ENCODE measurements at places on chromosomes 13 and 19.
A peak's percentile ranks its signal among the peaks of the same experiment; 100 is the strongest.

DNA sequence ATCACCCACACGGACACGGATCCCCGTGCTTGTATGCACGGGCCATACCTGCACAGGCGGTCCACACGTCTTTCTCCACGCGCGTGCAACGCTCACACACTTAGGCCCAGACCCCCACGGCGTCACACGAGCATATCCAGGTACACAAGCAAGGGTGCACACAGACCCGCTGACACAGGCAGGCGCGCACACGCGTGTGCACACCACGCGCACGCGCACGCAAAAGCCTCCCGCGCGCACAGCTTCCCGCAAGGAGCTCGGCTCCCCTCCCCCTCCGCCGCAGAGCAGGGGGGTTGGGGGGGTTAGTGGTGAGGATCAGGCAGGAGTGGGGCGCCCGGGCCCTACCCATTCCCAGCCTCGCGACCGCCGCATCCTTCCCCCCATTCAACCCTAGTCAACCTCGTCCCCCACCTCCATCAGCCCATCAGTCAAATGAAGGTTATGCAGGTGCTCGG lies 407 bp downstream of the RAB3A start:
- no peak for DNase-seq

- peak; percentile 75 for DNase-seq
Measured at GRCh38 chr19:56111601-56112312, 9.3 kb downstream of the ZNF787 start.

- no peak for DNase-seq
Measured at GRCh38 chr13:35162420-35162819, 220.3 kb downstream of the NBEA start.

DNA sequence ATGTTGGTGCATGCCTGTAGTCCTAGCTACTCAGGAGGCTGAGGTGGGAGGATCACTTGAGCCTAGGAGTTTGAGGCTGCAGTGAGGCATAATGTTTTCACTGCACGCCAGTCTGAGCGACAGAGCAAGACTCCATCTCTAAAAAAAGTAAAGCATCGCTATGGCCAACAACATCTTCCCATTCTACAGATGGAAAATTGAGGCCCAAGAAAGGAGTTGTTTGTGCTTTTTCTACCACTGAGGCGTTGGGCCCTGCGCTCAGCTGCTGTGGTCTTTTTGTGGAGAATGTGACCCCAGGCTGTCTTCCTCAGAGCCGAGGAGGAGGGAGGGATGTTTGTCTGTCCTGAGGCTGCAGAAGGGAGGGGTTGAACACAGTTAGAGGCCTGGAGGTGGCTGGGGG lies 485 bp upstream of the C5AR2 start:
- no peak for DNase-seq

DNA sequence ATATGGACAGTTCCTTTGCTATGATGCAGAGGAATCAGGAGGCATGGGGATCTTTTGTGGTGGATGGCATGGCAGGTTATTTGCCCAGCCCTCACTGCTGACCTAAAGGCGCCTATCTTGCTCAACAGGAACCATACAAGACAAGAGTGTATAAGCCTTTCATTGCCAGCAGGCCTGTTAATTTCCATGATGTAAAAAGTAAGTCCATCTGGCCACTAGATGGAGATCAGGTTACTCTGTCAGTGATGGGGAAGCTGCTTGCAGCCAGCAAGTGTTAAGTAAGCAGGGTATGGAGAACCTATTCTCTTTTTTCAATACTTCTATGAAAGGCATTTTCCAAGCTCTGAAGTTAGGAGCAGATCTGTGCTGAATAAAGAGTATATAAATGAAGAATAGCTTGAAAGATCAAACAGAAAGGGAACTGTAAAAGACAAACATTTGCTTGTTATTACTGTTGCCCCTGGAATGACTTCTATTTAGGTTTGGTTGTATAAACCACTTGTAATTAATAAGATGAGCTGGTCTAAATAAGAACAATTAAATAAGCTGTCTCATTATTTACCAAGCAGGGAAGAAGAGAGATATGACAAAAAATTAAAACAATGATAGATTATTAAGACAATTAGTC lies 210.9 kb downstream of the RGCC start:
- peak; percentile 43 for DNase-seq

DNA sequence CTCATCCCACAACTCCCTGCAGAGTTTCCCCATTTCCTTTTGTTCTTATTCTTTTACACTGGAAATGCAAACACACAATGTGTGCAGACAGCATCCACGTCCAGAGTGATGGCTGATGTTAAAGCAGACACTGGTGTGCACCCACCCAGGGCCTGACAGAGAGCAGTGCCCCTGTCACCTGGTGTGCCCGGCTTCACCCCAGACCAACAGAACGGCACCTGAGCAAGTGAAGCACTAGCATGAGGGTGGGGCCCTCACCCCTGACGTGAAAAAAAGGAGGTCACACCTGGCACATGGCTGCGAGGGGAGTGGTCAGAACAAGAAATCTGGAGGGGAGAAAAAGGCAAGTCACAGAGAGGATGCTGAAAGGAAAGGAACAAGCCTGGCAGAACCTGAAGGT lies 12.3 kb downstream of the ZNF575 start:
- DNase-seq: no peak

DNA sequence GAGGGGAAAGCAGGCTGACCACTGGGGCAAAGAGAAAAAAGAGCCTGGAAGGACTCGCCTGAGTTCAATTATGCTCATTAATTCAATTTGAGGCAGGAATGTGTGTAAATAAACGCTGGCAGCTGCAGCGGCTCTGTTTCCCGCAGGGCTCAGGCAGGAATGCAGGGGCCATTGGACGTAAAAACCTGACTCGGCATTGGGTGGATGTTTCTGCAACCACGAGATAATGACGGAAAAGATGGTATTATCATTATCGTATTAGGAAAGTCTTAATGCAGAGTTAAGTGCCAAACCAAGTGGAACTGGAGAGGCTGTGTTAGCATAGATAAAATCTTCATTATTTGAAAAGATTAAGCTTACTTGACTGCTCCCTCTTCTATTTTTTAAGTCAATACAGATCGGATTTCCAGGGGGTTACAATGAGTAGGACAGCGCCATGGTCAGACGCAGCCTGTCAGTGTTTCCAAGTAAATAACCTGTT lies 169.8 kb downstream of the SHISA2 start:
- no peak for DNase-seq

- no peak for DNase-seq
Measured at GRCh38 chr19:49744946-49745381, 18.1 kb downstream of the TSKS start.

- DNase-seq: no peak
Measured at GRCh38 chr13:25085125-25085742, 10.7 kb upstream of the PABPC3 start.

GRCh38 chr13:67917291-67917987 lies 687.3 kb upstream of the PCDH9 start:
- no peak for DNase-seq

DNA sequence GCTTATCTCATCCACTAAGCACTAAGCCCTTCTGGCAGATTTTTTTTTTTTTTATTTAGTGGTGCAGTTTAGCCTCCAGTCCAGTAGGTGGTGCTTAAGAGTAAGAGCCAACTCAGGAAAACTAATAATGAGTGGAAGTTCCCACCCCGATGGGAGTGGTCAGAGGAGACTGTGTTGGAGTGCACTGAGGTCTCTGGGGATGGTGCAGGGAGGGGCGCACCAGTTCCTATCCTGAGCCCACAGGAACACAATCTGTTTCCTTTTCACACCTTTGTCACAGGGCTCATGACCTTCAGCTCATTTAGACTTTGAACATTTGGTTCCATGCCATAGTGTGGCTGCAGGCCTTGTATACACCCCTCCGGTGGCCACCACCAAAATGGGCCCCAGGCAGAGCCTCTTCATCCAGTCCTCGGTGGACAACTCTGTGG lies 367.4 kb downstream of the SPRY2 start:
- no peak for DNase-seq

GRCh38 chr13:103066781-103067345 lies 646 bp upstream of the SLC10A2 start:
- DNase-seq: no peak

GRCh38 chr13:111626371-111627305 lies 306.2 kb downstream of the TEX29 start:
- DNase-seq: no peak

DNA sequence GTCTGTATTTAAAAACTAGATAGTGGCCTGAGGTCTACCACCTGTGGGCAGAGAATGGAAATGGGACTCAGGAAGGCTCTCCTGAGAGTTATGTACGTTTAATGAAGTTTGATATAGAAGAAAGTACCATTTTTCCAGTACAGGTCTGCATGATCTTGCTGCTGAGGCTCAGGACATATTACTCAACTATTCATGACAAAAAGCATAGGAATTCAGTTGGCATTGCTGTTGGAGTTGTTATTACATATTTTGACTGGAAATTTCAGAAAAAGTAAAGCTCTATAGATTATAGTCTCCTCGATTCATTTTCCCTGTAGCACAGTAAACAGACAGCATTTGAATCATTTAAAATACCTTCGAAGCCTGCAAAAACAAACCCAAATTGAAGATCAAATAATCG lies 469.8 kb downstream of the DCT start:
- no peak for DNase-seq

- DNase-seq: no peak
Measured at GRCh38 chr13:83620530-83621220, 261.6 kb downstream of the SLITRK1 start.

DNA sequence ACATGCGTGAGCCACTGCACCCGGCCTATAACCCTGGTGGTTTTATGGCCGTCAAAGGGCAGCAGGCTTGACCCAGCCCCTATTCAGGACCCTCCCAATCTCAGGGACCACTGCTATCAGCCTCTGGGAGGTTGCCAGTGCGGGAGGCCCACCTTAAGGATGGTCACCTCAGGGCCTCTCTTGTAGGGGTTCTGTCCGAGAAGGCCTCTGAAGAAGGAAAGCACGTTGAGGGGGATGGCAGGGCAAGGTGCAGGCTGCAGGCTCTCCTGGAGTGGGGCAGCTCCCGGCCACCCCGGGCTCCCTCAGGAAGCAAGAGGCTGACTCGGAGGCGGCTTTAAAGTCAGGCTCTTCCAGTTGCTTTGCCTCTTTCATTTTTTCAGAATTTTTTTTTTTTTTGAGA lies 6.0 kb upstream of the GRTP1 start:
- no peak for DNase-seq

GRCh38 chr13:98228661-98229341 lies 51.7 kb upstream of the RNF113B start:
- no peak for DNase-seq

DNA sequence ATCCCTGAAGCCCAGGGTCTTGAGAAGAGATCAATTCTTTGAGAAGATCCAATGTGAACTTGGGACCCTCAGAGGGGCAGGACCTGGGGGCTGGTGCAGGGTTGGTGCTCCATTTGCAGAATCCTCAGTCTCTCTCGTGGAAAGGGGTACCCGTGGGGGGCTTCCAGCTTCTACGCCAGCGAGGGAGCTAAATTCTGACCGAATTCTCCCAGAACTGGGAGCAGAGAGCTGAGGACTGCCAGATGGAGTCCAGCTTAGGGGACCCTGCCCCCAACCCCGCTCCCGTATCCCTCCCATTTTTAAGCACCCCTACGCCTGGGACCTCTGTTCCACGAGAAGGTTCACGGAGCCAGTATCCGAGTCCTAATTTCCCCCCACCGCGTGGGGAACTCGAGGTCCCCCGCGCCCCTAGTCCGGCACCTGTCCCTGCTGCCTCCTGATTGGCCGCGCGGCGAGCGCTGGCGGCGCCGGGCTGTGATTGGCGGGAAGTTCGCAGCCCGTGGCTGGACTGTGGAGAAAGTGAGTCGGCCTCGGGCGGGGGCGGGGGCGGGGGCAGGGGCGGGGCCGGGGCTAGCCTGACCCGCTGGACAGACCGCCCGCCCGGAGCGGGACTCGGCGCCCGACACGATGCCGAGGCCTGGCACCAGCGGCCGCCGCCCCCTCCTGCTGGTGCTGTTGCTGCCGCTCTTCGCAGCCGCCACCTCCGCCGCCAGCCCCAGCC lies 4.4 kb upstream of the LTBP4 start:
- DNase-seq: no peak

Measured in immature natural killer cell (primary cell).